ENCODE measurements at places on chromosomes 1 and 21.

DNA sequence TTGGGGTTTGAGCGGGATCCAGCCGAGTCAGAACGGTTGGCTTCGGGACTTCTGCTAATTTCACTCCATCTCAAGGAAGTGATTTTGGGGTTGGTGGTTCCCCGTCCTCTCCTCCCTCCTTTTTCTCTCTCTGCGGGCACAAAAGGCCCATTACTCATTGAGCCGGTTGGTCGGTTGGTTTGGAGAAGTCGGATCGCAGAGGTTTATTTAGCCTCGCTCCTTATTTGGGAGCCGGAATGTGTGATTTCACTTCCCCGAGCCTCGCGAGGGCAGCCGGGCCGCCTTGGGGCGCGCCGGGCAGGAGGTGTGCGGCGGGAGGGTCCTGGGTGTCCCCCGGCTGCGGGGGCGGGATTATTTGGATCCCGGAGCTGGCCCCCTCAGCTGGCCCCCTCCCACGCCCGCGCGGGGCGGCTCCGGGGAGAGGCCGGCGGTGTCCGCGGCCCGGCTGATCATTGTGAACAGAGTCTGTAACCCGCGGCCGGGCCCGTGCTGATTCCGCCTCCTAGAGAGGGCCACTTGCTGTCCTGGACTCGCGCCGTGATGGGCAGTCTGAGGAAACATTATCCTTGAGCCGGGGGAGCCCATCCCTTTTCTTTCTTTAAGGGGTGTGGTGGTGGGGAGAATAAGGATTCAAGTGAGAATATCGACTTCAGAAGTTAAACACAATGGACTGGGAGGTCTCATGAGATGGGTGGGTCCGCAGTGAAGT is 1.2 kb downstream of the MAPKAPK2 start:
- DNase-seq, result peak; percentile 74

DNA sequence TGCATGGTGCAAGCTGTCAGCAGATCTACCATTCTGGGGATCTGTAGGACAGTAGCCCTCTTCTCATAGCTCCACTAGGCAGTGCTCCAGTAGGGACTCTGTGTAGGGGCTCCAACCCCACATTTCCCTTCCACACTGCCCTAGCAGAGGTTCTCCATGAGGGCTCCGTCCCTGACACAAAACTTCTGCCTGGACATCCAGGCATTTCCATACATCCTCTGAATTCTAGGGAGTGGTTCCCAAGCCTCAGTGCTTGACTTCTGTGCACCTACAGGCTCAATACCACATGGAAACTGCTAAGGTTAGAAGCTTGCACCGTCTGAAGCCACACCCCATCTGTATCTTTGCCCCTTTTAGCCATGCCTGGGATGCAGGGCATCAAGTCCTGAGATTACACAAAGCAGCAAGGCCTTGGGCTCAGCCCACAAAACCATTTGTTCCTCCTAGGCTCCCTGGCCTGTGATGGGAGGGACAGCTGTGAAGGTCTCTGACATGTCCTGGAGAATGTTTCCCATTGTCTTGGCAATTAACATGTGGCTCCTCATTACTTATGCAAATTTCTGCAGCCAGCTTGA is 117.0 kb upstream of the NFIA start:
- no peak for DNase-seq

DNA sequence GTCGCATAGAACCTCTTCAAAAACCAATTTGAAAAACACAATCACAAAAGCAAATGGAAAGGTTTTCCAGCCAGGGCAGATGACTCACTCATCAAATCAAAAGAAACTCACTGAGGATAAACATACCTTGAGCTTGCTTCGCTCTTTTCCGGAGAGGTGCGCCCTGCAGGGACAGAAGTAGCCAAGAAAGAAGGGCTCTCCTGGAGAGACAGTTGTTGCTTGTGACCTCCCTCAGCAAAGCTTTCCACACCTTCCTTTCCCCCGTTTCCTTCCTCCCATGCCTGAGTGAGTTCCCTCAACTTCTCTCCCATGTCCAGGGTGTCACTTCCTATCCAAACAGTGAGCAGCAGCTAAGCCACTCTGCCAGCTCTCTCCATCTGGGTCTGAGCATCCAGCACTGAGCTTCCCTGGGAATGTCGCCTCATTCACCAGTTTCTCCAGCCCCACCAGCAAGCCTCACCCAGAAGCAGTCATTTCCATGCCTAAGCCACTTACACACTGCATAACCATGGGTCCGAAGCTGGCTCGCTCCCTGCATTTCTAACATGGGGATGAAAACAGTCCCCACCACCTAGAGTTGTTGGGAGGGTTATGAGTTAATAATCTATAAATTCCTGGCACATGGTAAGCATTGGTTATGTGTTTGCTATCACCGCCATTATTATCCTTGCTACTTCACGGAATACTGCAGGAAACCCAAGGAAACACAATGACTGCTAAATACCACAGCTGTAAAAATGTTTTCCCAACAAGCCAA is 75.0 kb downstream of the PTPN14 start:
- DNase-seq, result no peak

DNA sequence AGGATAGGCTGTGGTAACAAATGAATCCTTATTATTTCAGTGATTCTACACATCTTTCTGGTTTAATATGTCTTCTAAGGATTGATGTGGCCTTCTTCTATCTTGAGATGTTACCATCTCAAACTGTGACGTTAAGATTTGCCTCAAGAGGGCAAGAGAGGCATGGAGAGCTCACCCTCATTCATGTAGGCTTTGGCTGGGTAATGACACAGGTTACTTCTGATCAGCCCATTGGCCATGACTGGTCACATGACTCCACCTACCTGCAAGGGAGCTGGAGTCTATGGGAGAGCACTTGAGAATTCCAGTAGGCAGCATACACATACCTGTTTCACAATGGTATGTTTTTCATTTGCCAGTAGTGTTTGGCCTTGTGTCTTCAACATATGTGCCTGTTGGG is 30.0 kb downstream of the CACHD1 start:
- DNase-seq, result no peak

DNA sequence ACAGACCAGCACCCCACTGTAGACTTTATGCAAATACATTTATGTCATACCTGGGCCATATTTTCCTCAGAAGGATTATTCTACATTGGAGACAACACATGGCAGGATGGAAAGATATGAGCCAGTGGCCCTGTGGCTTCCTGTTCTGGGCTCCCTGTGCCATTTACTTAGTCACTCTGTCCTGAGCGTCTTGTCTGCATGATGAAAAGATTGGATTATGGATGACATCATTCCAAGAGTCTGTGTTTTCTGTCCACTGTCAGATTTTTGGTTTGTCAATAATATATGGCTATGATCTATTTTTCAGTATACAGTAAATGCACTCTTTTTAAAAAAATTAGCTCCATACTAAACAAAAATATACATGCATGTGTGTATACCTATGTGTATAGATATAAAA is 30.8 kb downstream of the IGSF5 start:
- DNase-seq, result no peak

- no peak for DNase-seq
Observed at GRCh38 chr1:240824238-240824637, 212.3 kb upstream of the GREM2 start.

DNA sequence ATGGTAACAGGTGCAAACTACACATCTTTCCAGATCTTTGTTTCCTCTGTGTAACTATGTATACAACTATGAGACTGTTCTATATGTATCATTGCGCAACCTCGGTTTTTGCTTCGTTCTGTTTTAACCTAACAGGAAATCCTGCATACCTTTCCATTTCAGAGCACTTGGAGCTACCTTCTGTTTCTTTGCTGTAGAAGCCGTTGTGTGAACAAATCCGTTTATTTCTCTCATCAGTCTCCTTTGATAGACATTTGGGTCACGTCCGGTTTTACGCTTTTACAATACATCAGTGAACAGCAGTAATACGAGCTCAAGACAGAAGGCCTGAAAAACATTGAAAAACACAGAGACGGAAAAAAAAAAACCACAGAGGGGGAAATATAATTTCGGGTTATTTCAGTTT is 10.5 kb downstream of the ATP5IF1 start:
- DNase-seq, result peak; percentile 89

GRCh38 chr1:5415606-5416005 is 576.6 kb downstream of the NPHP4 start:
- DNase-seq, result no peak

DNA sequence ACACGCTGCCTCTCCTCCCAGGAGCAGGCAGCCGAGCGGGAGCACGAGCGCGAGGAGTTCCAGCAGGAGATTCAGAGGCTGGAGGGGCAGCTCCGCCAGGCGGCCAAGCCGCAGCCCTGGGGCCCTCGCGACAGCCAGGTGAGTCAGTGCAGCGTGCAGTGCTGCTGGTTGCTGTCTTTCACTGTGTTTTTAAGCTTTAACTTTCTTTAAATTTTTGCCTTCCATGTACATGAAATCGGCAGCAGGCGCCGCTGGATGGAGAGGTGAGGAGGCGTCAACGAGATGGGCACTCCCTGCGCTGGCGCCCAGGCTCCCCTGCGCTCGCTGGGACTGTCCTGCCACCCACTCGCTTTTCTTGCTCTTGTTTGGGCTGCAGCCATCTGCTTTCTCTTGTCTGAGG is 60.7 kb upstream of the DIP2A start:
- DNase-seq, result no peak

DNA sequence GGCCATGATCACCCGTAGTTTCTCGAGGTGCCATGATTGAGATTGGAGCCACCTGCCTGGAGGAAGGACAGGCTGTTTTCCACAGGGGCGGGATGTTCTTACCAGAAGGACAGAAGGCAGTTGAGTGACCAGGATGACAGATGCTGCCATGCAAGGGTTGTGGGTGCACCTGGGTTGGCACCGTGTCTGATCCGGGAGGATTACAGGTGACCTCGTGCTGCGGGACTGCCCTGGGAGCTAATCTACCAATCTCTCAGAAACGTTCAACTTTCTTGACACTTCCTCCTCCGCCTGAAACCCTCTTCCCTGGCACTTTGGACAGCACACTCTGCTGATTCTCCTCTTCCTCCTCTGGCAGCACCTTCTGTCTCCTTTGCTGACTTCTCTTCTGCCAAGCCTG is 13.8 kb upstream of the SLC6A9 start:
- DNase-seq, result no peak

DNA sequence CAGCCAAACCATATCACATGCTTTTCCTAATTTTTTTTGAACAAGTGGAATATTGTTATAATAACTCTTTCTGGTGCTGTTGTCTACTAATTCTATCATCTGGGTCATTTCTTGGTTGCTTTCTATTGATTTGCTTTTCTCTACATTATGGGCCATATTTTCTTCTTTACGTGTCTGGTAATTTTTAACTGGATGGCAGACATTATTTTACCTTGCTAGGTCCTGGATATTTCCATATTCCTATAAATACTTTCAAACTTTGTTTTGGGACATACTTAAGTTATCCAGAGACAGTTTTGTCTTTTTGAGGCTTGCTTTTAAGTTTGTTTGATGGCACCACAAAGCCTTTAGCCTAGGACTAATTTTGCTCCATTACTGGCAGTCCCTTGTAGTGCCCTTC is 11.3 kb downstream of the HS2ST1 start:
- no peak for DNase-seq

GRCh38 chr21:39111931-39112550 is 71.2 kb downstream of the PSMG1 start:
- no peak for DNase-seq

GRCh38 chr1:95246511-95246910 is 12.5 kb downstream of the RWDD3 start:
- DNase-seq, result no peak

GRCh38 chr1:37704966-37705365 is 12.7 kb downstream of the CDCA8 start:
- DNase-seq, result no peak

DNA sequence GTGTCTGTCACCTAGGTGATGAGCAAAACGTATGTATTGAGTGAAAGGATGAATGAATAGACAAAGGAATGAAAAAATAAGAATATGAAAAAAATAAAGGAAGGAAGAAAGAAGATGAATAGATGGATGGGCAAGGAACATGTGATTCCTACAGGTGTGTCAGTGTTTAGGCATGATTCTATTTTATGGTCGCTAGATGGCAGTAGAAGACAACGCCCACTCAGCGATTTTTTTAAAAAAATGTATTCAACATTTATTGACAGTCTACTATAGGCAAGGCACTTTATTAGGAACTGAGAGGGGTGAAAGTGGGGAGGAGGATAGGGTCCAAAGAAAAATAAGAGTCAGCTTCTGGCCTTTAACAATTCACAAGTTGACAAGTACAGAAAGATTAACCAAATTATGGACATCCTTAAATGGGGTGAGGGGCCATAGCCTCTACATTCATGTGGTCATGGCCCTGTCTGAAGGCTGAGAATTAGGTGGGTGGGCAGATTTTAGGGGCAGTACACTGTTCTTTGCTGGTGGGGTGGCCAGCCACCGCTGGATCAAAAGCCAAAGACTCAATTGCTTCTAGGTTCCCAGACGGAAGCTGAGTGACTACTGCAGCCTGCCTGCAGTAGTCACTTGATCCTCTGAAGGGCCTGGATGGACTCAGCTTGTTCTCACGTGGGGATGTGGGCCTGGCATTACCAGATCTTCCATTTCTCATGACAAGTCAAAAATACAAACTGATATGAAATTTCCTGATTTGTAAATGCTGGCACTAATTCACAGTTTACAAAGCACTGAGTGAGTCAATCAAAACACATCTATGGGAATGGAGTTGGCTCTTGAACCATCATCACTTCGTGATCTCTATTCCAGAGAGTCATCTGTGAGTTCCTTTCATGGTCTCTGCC is 83.9 kb downstream of the FASLG start:
- peak; percentile 69 for DNase-seq

Data from CD4-positive, alpha-beta T cell treated with Interleukin-4 for 1 hour (primary cell).